Pulmonary artery endothelial cell (primary cell): ENCODE measurements at places on chromosomes 16 and 17. TPM values are rescaled to one million over a fixed set of nuclear protein-coding genes. Genes with fewer than 3 reads are reported as not detected.

DNA sequence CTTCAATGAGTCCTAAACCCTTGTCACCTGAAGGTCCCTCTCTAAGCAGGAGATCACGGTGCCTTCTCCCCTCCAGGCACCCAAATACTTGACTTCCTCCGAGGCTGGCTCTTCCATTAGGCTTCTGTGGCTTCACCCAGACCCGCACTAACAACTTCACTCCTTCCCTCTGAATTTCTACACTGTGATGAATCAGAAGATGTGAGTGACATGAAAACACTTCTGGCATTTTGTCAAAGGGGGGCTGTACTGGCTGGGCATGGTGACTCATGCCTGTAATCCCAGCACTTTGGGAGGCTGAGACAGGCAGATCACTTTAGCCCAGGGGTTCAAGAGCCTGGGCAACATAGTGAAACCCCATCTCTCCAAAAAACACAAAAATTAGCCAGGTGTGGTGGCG, 72.6 kb upstream of the CNEP1R1 start:
- DNase-seq = no peak

- no peak for DNase-seq
Observed at GRCh38 chr16:643050-643368, 1.4 kb downstream of the MCRIP2 start.

GRCh38 chr16:69396187-69397061, 10.6 kb upstream of the TERF2 start:
- peak; percentile 59 for DNase-seq

DNA sequence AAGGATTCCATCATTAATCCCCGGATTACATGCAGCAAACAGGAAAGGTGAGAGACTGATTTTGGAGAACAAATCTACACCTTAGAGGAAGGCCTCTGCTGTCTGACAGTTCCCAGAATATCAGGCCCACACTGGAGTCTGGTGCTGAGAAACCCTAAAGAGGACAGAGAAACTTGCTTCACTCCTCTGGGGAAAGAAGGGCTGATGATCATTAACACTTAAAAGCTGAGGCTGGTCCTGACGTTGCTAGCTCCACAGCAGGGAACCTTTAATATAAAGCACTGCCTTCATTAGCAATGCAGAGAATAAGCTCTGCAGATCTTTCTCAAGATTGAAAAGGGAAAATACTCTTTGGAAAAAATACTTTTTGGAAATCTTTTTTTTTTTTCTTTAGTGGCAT, 1472.4 kb upstream of the GOT2 start:
- DNase-seq = no peak

DNA sequence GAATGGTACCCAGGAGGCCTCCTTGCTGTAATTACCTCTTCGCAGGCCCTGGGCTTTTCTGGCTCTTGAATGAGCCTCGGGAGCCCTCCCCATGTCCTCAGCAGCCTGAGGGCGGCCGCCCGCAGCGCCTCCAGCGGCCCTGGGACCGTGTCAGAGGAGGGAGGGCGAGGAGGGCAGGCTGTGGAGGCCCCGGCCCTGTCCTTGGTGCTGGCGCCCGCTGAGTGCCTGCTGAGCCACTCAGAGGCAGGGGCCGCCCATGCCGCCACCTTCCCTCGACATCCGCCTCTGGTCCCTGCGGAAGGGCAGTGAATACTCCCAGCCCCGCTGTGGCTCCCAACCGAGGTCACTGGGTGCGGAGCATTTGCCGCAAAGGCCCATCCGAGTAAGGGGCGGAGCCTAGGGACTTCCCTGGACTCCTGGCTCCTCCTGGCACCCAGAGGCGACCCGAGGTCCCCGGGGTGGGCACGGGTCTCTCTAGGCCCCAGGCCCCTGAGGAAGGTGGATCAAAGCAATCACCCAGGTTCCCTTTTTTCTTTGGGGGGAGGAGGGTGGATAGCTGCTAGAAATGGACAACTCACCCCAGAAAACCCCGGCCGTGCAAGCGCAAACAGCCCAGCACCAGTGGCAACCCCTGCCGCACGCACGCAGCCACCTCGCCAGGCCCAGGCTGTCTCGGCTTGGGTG, 2.8 kb downstream of the RBFOX3 start:
- DNase-seq = no peak

DNA sequence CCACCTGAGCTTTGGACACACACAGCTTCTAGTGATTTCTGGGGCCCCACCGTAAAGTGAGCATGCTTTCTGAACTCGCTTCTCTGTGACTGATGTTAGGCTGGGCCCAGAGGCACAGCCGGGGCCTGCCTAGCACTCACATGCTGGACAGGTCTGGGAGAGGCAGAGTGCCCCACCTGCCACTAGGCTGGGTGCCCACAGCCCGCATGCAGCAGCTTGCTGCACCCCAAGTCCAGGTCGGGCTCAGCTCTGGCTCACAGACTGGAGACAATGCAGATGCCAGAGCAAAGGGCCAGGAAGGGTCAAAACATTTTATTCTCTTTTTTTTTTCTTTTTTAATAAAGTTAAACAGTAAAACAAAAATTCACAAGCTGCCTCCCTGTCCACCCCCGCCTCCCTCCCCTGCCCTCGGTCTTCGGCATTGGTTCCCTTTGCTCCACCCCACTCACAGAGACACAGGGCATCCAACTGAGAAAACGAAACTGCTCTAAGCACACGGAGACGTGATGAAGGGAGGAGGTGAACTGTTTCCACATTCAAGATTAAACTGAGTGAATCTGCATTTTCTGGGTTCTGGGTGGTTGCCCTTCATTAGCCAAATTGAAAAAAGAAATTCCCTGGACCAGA, 9.7 kb downstream of the CNP start:
- DNase-seq = no peak

GRCh38 chr17:58224315-58224714, 5.3 kb upstream of the MKS1 start:
- no peak for DNase-seq

DNA sequence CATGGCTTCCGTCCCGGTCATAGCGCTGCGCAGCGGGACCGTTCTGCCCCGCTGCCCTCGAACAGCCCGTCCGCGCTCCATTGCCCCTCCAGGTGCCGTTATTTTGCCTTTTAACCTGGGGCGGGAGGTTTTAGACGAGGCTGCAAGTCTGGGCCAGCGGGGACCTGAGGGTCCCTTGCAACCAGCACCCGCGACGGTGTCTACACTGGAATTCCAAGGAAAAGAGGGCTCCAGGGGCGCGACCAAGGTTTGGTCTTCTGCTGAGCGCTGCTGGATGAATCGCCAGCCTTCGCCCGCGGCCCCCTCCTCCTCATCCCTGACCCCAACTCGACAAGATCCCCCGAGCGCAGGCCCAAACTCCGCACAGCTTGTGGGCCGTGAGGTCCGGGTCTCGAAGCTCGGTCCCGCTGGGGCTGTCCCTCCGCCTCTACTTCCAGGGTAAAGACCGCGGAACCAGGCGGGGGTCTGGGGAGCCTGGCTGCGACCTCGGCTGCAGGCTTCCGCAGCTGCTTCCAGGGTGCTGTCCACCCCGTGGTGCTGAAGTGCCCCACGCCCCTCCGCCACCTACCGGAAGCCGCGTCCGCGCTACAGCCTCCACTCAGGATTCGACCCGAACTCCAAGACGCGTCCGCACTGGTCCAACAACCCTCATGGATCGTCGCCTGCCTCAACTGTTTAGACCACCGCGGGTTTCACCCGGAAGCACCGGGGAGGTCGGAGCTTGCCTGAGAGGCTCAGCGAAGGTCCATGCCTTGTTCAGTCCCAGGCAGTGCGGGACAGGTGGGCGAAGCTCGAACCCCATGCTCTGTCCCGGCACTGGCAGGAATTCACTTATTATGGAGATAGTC, 10.1 kb upstream of the CA4 start:
- DNase-seq = no peak

TVP23A gene
- not detected in 2 replicates for total RNA-seq

SLFN14 gene
- total RNA-seq = not detected in 2 replicates
